ENCODE measurements at places on chromosomes 2 and 18.
A peak's percentile ranks its signal among the peaks of the same experiment; 100 is the strongest.

DNA sequence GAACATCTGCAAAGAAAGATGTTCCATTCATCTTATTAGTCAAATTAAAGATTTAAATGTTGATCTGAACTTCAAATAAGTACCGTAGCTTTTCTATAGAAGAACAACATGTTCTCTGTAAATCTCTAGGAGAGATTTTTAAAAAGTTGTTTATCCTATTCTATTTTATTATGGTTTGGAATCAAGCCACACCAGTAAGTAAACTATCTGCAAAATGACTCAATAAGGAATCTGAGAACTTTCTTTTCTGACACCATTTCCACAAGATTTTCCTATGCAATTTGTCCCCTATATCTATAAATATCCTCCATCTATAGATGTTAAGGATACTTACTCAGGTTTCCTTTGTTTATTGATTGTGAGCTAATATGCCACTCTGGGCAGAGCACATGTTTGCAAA lies 736.6 kb downstream of the CBLN2 start:
- DNase-seq: no peak

- no peak for DNase-seq
These were observed 10.5 kb downstream of the MAPRE3 start for GRCh38 chr2:26980971-26981370.

- DNase-seq: no peak
These were observed 242.0 kb downstream of the HDAC4 start for GRCh38 chr2:239158641-239159475.

GRCh38 chr2:205836477-205837221 lies 154.3 kb downstream of the NRP2 start:
- no peak for DNase-seq

DNA sequence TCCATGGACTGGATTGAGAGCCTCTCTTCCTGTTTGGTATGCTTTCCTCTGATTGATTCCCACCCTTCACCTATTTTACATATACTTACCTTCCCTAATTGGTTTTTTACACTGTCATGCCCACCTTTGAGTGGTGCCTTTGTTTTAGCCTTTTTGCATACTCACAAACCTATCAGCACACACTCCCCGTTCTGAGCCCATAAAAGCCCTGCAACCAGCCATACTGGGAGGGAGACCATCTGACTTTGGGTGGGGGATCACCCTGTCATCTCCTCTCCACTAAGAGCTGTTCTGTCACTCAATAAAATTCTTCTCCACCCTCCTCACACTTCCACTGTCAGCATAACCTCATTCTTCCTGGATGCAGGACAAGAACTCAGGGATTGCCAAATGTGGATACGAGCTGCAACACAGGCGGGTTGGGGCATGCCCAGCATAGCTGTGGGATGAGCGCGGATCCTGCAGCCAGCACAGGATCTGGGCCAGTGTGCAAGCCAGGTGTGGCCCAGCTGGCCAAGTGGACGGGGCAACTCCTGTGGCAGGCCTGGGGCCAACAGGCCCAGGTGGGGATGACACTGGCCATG lies 9.4 kb upstream of the MOB1A start:
- no peak for DNase-seq

DNA sequence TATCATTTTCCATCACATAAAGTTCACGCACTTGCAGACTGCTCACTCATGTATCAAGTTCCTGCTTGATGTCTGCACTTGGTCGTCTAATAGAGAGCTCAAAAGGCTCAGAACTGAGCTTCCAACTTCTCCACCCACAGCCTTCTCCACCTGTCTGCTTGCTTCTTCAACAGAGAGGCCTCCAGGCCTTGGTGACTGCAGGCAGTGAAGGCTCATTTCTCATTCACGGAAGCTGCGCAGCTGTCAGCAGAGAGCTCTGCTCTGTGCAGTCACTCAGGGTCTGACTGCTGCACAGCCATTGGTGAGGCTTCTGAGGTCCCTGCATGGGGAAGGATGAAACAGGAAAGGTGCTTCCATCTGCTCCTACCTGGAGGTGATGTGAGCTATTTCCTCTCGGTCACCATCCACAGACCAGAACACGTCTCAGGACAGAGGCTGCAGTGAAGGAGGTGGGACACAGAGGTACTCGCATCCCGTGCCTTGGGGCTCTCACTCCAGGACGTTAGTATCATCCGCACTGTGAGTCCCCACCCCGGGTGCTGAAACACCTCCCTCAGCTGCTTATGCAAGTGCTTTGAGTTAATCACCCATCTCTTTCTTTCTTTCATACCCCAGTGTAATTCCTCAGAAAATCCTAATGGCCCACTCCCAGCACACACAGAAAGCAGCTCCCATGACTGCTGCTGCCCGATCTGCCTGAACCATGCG lies 126.2 kb downstream of the TMEM18 start:
- DNase-seq: no peak

GRCh38 chr18:55489034-55489986 lies 98.7 kb downstream of the TCF4 start:
- DNase-seq: peak; percentile 11

DNA sequence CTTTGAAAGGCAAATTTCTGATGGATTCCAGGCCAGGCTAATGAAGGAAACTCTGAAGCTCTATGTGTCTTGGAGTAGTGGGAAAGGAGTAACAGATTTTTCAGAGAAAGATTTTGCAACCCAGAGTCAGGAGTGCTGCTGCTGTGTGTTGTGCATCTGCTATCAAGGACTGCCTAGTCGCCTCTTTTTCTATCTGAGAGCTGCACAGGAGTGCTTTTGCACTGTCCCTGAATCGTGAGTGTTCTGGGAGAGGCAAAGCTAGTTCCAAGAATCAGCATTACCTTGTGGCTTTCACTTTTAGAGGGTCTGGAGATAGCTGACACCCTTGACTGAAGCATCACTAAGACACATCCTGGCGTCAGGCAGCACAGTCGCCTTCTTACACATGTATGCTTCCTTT lies 336.4 kb downstream of the PARD3B start:
- DNase-seq: peak; percentile 1

- no peak for DNase-seq
These were observed 6.7 kb downstream of the CWC22 start for GRCh38 chr2:180000434-180000833.

GRCh38 chr2:164065038-164065437 lies 329.2 kb upstream of the FIGN start:
- no peak for DNase-seq
